ENCODE measurements at places on chromosomes 12 and 14. TPM values are rescaled to one million over a fixed set of nuclear protein-coding genes. Genes with fewer than 3 reads are reported as not detected.

GRCh38 chr14:91119556-91120311 is 5.9 kb downstream of the DGLUCY start:
- no peak for DNase-seq

DNA sequence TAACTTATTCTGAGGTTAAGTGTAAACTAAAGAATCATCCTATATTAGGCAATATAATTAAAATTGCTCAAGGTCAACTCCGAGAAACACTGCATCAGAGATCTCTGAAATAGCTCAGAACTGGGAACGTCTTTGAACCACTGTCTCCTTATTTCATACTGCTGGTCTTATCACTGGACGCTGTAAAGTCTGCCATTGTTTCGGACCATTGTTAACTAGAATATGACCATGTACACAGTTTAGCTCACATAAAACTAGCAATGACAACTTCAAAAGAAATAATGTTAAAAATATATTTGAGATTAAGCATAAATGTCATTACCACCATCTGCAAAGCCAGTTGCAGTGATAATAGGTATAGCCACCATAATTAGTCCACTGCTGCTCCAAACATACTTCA is 2.9 kb downstream of the ABCD2 start:
- DNase-seq, result no peak

GRCh38 chr12:99250091-99250490 is 397.5 kb upstream of the GARIN6 start:
- no peak for DNase-seq

Gene WNT5B
- total RNA-seq, result 2.5 TPM

- no peak for DNase-seq
Measured at GRCh38 chr12:83102499-83102898, 415.8 kb downstream of the TMTC2 start.

DNA sequence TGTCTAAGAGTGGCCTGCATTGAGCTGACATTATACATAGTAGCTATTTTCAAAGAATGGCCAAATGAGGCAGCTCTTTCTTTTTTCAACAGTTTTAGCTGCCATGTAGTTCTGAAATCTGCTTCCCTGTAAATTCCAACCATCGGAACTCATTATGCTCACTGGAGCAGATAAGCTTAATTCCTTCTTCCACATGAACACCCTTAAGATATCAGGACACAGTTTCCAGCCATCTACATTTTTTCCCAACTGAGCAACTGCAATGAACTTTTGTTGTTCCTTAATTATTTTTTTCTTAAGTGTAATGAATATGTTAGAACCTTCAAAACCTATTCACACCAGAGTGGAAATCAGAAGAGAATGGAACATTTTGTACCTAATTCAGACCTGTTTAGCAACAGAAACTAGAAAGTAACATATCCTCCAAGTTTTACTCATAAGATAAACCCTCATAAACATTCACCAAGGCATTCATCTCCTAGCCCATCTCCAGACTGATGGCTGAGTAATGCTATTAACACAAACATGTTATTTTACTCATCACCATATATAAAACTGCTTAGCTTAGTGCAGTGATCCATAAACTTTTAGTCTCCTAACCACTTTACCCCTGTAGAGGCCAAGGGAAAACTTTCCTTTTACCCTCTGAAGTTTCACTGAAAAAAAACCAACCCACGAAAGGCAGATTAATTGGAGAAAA is 296.1 kb upstream of the SYT1 start:
- no peak for DNase-seq

Measured in heart left ventricle (tissue), 16 donors.